ENCODE measurements at places on chromosomes 6 and 20.

- DNase-seq, result no peak
Observed at GRCh38 chr6:30507849-30508827, 18.8 kb downstream of the HLA-E start.

DNA sequence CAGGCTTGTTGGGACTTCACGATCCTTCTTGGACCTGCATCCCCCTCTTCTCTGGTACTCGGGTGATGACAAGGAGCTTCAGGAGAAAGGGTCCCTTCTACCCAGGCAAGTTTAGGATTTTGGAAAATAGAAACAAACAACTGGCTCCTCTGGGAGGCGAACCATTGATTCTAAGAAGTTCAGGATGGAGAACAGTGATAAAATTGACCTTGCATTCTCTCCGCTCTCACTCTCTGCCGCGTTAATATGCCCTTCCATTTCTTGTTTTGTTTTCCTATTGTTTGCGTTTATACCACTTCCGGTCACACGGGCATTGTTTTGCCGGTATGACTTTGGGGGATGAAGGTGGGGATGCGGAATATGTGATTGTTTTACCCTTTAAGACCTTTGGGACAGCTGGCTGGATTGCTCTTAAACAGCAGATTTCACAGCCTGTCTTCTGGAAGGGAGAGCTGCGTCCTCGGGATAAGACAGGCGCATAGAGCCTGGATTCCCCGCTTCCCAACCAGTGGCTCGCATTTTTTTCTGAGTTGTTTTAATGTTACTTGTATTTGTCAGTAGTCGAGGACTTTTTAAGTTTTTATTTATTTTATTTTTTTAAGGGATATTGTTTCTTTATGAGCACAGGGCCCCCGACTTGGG lies 144.3 kb upstream of the ZNF184 start:
- DNase-seq, result no peak

GRCh38 chr20:25058051-25058846 lies at the start of gene ACSS1:
TSS of gene ACSS1 (minus strand) at chr20:25058139. CDS start at chr20:25058102, 37 bp downstream.
- peak; percentile 55 for DNase-seq

DNA sequence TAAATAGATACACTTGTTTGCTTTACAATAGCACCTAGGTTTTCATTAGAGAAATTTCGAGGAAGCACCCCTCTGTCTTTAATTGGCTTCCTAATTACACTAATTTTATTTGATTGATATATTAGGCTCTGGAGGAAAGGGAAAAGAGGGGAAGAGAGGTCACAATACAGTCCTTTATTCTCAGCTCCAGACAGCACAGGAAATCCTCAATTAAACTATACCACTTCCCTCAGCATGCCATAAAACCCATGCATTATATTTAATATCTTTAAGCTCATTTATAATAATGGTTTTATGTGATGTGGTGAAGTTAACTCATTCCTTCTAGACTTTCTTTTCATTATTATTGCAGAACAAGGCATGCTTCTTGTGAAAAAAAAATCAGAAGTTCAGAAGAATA lies 17.7 kb upstream of the PDE7B start:
- no peak for DNase-seq

- no peak for DNase-seq
Observed at GRCh38 chr6:4564801-4565271, 211.4 kb upstream of the CDYL start.

- DNase-seq, result no peak
Observed at GRCh38 chr6:161214722-161215121, 59.1 kb downstream of the AGPAT4 start.

- DNase-seq, result peak; percentile 43
Observed at GRCh38 chr20:21099751-21100577, 6.2 kb downstream of the LINC00237 start.

GRCh38 chr6:116996842-116997241 lies 119.8 kb downstream of the RFX6 start:
- DNase-seq, result no peak

DNA sequence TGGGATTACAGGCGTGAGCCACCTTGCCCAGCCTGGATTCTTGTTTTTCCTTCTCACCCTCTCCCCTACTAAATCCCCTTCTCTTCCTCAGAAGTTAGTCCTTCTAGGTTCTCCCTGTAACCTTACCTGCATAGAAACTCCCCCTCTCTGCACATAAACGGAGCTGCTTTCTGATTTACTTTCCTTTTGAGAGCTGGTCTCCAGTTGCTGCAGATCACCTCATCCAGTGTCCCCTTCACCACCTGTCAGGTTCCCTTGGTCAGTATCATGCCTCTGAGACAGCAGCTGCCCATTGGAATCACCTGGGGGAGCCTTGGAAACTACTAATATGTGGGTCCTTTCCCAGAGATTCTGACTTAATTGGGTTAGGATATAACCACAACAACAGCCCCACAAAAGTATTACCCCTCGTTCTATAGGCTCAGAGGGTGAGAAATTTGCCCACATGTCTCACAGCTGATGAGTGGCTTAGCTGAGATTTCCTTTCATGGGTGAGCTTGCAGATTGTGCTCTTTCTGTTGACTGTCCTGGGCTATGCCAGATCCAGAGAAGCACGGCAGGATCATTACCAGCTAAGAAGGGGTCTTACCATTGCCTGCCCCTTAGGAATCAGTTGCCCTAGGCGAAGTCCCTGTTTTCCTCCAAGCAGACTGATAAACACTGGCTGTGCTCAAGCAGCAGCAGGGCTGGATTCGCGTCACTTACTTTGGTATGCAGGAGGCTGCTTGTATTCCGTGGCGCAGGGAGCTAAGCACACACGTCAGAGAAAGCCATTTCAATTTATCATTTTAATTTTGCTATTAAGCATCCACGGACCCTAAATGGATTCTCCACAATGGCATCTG lies 51.3 kb downstream of the AKAP12 start:
- DNase-seq, result no peak

DNA sequence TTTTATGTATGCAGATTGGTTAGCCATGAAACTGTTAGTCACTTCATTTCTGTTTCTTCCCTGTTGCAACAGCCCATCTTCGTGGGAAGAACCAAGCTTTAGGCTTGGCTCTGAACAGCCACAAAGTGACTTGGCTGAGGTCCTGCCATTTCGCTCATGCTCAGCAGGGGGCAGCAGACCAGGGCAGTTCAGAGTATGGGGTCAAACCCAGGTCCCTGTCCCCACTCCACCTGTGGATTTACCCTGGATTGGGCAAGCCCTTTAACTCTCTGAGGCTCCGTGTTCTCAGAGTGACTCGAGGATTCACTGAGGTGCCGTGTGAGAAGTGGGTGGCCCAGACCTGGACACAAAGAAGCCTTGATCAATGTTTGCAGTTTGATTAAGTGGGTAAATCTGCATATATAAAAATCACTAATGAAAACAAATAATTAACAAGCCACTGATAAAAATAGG lies 19.8 kb upstream of the MAP1LC3A start:
- peak; percentile 50 for DNase-seq

GRCh38 chr20:40891351-40891750 lies 137.3 kb upstream of the TOP1 start:
- DNase-seq, result peak; percentile 13

- DNase-seq, result no peak
Observed at GRCh38 chr6:105519954-105520353, 117.1 kb upstream of the PREP start.

Measured in AML-193 (cell line).